ENCODE measurements at places on chromosomes 11 and 22. TPM values are rescaled to one million over a fixed set of nuclear protein-coding genes. Genes with fewer than 3 reads are reported as not detected.

Gene MYRF
- total RNA-seq, result 0.27 TPM

DNA sequence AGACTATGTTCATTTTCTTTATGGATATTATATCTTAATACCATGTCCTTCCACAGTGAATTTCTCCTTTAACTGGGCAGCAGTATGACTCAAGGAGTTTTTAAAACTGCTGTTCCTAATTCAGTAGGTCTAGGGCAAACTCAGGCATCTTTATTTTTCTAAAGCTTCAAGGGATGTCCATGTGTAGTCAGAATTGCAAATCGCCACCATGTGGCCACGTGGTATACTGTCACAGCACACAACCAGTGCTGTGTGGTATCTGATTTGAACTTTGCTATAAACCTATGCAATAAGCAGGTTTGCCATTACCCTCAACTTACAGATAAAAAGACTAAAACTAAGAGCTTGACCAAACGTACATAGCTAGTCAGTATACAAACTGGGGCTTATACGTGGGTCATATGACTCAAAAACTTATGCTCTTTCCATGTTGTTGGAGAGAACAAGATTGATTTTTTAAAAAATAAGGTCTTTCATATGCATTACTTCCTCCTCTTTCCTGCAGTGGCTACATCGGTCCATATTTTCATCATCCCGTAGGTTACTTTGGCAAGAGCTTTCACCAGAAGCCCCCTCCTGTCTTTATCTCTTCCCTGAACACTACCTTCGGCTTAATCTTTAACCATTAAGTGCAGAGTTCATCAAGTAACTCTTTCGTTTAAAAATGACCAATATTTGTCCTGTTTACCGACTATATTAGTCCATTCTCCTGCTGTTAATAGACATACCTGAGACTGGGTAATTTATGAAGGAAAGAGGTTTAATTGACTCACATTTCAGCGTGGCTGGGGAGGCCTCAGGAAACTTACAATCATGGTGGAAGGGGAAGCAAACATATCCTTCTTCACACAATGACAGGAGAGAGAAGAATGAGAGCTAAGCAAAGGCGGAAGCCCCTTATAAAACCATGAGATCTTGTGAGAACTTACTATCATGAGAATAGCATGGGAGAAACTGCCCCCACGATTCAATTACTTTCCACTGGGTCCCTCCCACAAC lies 8.0 kb upstream of the HTATIP2 start:
- H3K27me3 ChIP-seq, result no peaks in the 10 kb centered on the region
- H3K27ac ChIP-seq, result no peak overlapping the region
- H3K36me3 ChIP-seq, result no peaks in the 10 kb centered on the region
- DNase-seq, result peak; percentile 49
- H3K4me1 ChIP-seq, result peaks cover 5% of the 10 kb centered on the region

- H3K36me3 ChIP-seq, result no peaks in the 10 kb centered on the region
- H3K4me1 ChIP-seq, result peaks cover 6% of the 10 kb centered on the region
- no peak overlapping the region for H3K4me3 ChIP-seq
- H3K27me3 ChIP-seq, result no peaks in the 10 kb centered on the region
Observed at GRCh38 chr22:36790648-36791047, 14.7 kb upstream of the IFT27 start.

- no peaks in the 10 kb centered on the region for H3K27me3 ChIP-seq
- DNase-seq, result no peak
- no peak overlapping the region for H3K4me3 ChIP-seq
- no peaks in the 10 kb centered on the region for H3K36me3 ChIP-seq
- H3K27ac ChIP-seq, result no peak overlapping the region
Observed at GRCh38 chr11:120881596-120881995, 142.3 kb upstream of the TBCEL start.

- H3K36me3 ChIP-seq, result no peaks in the 10 kb centered on the region
- no peak overlapping the region for H3K27ac ChIP-seq
- H3K4me1 ChIP-seq, result no peaks in the 10 kb centered on the region
- no peaks in the 10 kb centered on the region for H3K27me3 ChIP-seq
Observed at GRCh38 chr22:48279461-48279756, 1517.0 kb downstream of the TBC1D22A start.

All from B cell (primary cell).